Activated CD4-positive, alpha-beta T cell treated with anti-CD3 and anti-CD28 coated beads, Interleukin-2, Interleukin-4, amounts not matched to agents 100 ng/mL and 50 ng/mL, durations not matched to agents 16 hours and 8 hours (primary cell): ENCODE measurements at places on chromosomes 16 and 17.

DNA sequence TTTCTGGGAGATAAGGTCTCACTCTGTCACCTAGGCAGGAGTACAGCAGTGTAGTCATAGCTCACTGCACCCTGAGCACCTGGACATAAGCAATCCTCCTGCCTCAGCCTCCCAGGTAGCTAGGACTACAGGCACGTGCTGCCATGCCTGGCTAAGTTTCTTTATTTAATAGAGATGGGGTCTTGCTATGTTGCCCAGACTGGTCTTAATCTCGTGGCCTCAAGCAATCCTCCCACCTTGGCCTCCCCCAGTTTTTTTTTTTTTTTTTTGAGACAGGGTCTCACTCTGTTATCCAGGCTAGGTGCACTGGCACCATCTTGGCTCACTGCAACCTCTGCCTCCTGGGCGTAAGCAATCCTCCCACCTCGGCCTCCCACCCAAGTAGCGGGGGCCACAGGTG is 21.1 kb downstream of the DDX19B start:
- DNase-seq: no peak

DNA sequence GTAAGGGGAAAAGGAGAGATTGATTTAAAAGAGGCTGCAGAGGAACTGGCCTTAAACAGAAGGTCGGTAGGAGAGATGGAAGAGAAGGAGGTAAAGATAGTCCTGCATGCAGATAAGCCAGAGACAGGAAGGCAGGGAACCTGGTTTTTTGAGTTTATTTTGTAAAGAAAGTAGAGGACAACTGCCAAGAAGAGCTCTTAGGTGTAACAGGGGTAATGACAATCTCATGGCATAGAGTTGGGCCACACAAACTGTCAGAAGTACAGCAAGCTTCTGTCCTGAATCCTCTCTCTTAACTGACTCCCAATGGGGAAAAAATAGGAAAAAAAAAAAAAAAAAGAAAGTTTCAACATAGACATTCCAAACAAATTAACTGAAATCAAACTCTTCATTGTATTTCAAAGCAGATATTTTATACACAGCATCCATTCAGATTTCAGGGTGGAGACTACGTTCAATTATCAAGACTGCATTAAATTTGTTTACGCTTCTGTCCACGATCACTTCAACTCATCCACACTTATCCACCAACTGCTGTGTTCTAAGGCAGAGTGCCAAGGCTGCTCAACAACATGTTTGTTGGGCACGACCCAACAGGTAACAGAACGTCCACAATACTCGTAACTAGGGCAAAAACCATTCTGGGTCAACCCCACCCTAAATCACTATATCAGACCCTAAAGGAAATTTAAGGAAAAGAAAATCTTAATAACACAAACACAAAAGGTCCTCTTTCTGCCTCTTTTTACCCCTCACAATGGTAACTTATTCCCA is 34.9 kb downstream of the USP31 start:
- no peak for DNase-seq

GRCh38 chr16:4369007-4369733 is 2.5 kb upstream of the VASN start:
- DNase-seq: no peak

GRCh38 chr16:84737192-84738011 is 37.6 kb downstream of the USP10 start:
- no peak for DNase-seq

DNA sequence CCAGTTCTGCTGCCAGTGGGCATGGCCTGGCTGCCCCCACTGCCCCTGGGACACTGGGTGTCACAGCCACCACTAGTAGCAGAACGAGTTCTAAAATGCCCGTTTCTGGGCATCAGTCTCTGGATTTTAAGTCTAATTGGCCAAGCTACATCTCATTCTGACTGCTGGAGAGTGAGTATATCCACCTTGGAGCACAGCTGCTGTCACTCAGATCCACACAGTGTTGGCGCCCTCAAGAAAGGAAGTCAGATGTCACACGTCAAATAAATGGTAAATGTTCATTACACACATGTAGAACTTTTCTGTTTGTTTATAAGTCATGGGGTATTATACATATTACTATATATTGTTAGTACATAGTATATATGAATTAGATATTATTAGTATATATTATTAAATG is 19.4 kb downstream of the GNGT2 start:
- DNase-seq: no peak

GRCh38 chr17:74779948-74780400 is 3.8 kb upstream of the NAT9 start:
- DNase-seq: peak; percentile 89

GRCh38 chr17:45406107-45406506 is 26.6 kb downstream of the ARHGAP27 start:
- no peak for DNase-seq

DNA sequence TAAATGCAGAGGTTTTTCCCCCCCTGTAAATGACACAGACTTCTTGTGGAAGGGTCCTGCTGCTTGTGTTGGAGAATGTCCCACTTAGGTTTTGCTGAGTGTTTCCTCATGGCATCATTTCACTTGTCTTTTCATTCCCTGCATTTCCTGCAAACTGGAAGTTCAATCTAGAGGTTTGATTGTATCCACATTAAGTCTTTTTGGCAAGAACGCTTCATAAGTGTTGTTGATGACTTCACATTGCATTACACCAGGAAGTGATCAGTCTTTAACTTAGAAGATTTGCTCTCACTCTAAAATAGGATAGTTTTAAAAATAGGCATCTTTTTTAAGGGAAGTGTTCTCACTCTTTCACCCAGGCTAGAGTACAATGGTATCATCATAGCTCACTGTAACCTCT is 67.2 kb downstream of the RPTOR start:
- no peak for DNase-seq

DNA sequence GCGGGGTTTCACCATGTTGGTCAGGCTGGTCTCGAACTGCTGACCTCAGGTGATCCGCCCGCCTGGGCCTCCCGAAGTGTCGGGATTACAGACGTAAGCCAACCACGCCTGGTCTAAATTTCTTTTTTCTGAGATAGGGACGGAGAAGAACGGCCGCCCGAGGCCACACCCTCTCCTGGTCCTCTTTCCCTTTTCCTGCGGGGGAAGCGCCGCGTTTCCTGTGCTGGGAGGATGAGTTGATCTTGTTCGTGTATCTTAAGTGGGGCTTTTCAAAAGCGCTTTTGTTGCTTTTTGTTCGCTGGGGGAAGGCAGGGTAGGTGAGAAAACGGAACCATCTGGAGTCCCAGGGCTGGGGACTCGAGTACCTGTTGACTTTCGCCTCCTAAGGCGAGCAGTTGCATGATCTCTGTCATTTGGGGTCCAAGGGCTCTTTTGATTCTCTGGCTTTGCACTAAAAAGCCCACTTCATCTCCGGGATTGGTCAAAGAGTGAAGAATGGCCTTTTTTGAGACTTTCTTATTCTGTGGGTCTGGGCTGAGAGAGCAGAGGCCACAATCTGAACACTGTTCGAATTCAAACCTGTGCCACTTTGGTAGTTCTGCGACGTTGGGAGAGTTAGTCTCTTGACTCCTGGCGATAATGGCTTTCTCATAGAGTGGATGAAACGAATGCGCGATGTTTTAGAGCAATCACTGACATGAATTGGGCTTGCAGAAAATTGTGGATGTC is 1.3 kb downstream of the FUS start:
- DNase-seq: peak; percentile 37

DNA sequence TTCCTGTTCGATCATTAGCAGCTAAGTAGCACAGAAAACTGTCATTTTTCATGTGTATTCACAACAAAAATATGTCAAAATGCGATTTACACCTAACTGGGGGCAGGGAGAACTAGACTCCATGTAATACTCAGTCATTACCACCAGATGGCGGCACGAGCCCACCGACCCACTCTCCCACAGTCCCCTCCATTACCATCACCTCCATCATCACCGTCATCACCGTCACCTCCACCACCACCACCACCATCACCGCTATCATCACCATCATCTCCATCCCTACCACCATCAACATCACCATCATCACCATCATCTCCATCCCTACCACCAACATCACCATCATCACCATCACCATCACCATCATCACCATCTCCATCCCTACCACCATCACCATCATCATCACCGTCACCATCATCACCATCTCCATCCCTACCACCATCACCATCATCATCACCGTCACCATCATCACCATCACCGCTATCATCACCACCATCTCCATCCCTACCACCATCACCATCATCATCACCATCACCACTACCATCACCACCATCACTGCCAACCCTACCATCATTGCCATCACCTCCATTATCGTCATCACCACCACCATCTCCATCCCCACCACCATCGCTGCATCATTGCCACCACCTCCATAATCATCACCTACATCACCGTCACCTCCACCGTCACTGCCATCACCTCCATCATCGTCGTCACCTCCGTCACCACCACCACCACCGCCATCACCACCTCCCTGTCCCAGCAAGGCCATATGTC is 14.4 kb downstream of the NDUFAF8 start:
- DNase-seq: peak; percentile 59

GRCh38 chr16:57406881-57407280 is 2.3 kb downstream of the CCL17 start:
- no peak for DNase-seq

- no peak for DNase-seq
Observed at GRCh38 chr17:17822189-17822588, 14.6 kb downstream of the SREBF1 start.

DNA sequence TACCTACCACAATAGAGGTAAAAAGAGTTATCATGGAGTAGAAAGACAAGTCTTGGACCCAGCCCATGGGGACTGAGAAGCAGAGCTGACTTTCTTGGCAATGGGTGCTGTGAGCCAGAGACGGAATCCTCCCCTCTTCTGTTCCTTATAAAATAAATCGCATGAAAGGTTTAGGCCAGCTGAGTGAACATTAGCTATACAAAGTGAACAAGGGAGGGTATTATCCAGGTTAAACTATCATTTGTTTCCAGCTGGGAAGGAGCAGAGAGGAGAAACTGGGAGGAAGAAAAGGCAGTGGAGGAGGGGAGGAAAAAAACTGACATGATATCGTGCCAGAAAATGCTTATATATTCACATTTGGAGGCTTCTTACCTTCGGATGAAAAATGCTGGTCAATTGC is 13.3 kb upstream of the PAFAH1B1 start:
- no peak for DNase-seq

- no peak for DNase-seq
Observed at GRCh38 chr17:8154608-8155155, 2.5 kb upstream of the PER1 start.

GRCh38 chr17:17613708-17614114 is 22.2 kb upstream of the PEMT start:
- peak; percentile 70 for DNase-seq

GRCh38 chr17:4941319-4941610 is 1.2 kb downstream of the RNF167 start:
- DNase-seq: no peak

GRCh38 chr17:62666061-62666800 is 38.8 kb downstream of the MRC2 start:
- DNase-seq: no peak

DNA sequence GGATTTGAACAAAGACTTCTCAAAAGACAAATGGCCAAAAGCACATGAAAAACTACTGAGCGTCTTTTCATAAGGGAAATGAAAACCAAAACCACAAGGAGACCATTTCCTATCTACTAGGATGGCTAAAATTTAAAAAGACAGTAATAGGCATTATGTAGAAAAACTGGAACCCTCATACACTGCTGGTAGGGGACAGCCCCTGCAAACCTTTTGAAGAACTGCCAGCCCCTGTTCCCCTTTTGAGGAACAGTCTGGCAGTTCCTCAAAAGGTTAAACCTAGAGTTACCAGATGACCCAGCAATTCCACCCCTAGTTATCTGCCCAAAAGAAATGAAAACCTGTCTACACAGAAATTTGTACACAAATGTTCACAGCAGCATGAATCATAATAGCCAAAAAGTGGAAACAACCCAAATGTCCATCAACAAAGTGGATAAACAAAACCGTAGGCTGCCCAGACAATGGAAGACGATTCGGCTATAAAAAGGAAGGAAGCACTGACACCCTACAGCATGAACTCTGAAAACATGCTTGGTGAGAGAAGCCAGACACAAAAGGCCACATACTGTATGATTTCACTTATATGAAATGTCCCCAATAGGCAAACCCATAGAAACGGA is 22.9 kb downstream of the CDIP1 start:
- DNase-seq: peak; percentile 34

DNA sequence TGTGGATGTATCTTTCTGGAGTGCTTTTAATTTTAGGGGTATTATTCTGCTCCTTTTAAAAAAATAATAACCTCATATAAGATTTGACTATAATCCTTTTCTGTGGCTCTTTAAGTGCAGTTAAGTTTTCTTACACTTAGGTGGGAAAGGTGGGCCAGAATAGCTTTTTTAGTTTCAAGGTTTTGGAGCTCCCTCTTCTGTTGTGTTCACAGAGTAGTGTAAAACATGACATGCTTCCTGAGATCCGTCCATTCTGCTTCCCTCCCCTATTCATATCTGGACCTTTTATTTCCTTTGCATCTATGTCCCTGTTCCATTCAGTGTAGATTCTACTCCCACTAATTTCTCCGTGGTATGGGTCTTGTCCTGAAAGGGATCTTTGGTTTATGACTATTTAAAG is 12.8 kb downstream of the LRRC36 start:
- DNase-seq: peak; percentile 12

- no peak for DNase-seq
Observed at GRCh38 chr17:45672301-45672700, 111.8 kb upstream of the CRHR1 start.

DNA sequence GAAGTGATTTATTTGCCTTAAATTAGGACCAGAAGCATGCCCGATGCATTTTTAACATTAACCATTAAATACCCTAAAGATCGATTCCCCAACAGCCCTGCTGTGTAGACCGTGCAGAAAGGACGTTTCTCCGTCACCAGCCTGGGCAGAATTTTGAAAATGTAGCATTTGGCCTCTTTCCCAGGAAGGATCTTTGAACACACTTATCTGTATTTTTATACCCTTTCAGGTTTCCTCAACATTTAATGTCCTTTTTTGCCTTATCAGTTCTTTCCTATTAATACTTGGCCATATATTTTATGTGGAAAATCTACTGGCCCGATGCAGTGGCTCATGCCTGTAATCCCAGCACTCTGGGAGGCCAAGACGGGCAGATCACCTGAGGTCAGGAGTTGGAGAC is 54.6 kb upstream of the ZNF750 start:
- DNase-seq: no peak

DNA sequence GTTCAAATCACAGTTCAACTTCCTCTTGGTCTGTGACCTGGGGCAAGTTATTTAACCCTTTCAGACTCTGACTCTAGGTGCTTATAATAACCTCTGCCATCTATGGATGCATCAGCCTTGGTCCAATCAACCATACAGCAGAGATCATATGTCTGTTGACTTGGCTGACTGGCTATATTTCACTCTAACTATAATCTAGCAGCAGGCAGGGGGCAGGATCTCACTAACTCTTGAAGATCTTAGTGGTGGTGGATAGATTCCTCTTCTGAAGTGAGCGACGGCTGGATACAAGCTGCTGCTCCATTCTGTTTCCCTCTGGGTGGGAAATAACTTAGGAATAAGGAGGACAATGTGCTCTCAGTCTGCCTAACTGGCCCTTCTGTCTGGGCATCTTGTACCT is 146.6 kb downstream of the SKAP1 start:
- DNase-seq: no peak

- peak; percentile 67 for DNase-seq
Observed at GRCh38 chr17:74770498-74771318, 5.4 kb downstream of the NAT9 start.

GRCh38 chr17:2025220-2025621 is at the start of gene RTN4RL1:
RTN4RL1 (minus strand) TSS chr17:2025334; CDS start chr17:2024865, 469 bp downstream.
- peak; percentile 33 for DNase-seq

- no peak for DNase-seq
Observed at GRCh38 chr16:72424757-72425156, 252.8 kb upstream of the PMFBP1 start.
